CD4-positive, alpha-beta memory T cell (primary cell): ENCODE measurements at places on chromosomes 3 and 15. TPM values are rescaled to one million over a fixed set of nuclear protein-coding genes. Genes with fewer than 3 reads are reported as not detected.

- H3K4me3 ChIP-seq = no peak overlapping the region
- no peaks in the 10 kb centered on the region for H3K27me3 ChIP-seq
- DNase-seq = no peak
Measured at GRCh38 chr15:70036585-70037291, 61.0 kb downstream of the TLE3 start.

The PLA2G4B gene
- 1.5 TPM for polyA plus RNA-seq

GRCh38 chr15:60972866-60973265 is 256.2 kb downstream of the RORA start:
- H3K27ac ChIP-seq = no peak overlapping the region
- H3K27me3 ChIP-seq = no peaks in the 10 kb centered on the region
- no peaks in the 10 kb centered on the region for H3K4me1 ChIP-seq
- no peaks in the 10 kb centered on the region for H3K36me3 ChIP-seq
- no peak for DNase-seq
- no peak overlapping the region for H3K4me3 ChIP-seq

- no peak overlapping the region for H3K27ac ChIP-seq
- peaks cover 3% of the 10 kb centered on the region for H3K4me1 ChIP-seq
- no peaks in the 10 kb centered on the region for H3K27me3 ChIP-seq
- H3K36me3 ChIP-seq = no peaks in the 10 kb centered on the region
Measured at GRCh38 chr15:34653992-34654391, 70.5 kb upstream of the GOLGA8B start.

The KIF23 gene
- not detected for polyA plus RNA-seq

DNA sequence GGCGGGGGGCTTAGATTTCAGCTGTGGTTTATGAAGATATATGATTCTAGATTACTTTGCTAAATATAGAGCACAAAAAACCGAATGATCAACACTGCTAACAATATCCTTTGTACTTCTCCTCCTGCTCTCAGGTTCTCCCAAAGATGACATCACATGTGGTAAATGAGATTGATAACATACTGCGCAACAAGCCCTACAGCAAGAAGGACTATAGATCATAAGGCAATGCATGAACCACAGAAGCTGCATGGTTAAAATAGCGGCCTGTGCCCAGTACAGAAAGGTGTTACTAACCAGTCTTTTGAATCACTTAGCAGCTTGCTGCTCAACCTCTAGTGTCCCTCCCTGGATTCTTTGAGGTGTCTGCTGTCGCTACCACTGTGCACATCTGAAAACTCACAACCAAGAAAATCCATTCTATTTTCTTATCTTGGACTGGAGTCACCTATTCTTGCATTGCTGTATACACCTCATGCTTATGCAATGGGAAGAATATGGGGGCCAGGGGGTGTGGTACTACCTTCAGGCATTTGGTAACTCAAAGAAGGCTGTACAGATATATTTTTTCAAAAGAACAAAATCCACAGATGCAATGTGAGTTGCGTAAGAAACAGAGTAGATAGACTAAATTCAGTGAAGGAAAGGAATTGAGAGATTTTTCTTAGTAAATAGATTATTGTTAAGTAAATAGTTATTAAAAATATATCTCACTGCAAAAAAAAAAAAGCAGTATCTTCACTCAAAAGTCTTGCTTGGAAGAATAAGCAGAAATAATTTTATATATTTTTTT is 18.2 kb downstream of the SSR3 start:
- peaks cover 8% of the 10 kb centered on the region for H3K36me3 ChIP-seq
- no peaks in the 10 kb centered on the region for H3K4me1 ChIP-seq
- H3K4me3 ChIP-seq = no peak overlapping the region
- H3K27ac ChIP-seq = no peak overlapping the region
- DNase-seq = no peak

DNA sequence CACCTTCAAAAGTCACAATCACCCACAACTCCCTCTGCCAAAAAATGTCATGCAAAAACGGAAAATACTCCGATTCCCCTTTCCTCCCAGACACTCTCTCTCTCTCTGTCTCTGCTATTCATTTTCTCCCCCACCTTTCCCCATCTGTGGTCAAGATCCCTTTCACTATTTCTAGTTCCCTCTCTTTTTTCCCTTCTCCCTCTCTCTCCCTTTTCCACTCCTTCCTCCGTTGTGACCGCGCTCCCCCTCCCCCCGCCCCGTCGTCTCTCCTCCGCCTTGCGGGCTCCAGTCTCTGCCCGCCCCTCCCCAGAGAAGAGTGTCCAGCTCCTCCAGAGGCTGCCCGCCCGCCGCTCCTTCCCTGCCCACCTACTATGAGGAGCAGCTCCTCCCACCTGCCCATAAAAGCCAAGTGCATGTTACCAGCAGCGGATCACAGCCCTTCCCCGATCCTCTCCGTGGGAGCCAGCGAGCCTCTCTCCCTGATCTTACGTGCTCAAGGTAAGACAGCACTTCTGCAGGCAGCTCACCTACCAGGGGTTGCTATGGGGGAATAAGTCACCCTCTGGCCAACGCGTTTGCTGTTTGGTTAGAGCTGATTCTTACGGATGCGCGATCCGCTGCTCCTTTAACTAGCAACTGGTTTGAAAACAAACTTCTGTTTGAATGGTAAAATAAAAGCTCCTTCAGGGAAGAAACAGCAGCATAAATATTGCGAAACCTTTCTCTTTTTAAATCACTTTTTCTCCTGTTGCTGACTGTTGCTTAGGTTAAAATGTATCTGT is at the start of gene COL8A1:
TSS of gene COL8A1 (plus strand) at position 428 of the 782 bp plus-strand sequence. CDS start 152,089 bp downstream, outside the sequence.
- no peak within 1 kb of the TSS for H3K27ac ChIP-seq
- DNase-seq = no peak
- H3K27me3 ChIP-seq = peaks cover 4% of the 10 kb centered on the region
- no peaks in the 10 kb centered on the region for H3K4me1 ChIP-seq
- no peak within 1 kb of the TSS for H3K4me3 ChIP-seq

The CHST13 gene
- polyA plus RNA-seq = not detected

DNA sequence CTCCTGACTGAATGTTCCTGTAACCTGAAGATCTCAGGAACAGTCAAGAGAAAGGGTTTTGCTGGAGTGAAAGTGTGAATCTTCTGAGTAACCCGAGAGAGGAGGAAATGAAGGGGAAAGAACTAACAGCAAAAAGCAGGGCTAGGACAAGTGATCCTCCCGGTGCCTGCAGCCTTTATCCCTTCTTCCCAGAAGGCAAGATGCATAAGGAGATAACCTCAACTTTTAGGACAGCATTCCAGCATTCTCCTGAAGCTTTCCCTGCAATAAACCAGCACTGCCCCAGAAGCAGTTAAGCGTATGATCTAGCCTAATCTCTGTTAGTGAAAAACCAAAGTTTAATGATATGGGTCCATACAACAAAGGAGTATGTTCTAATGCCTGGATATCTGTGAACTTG is 298.8 kb downstream of the MEX3B start:
- H3K4me3 ChIP-seq = no peak overlapping the region
- no peaks in the 10 kb centered on the region for H3K36me3 ChIP-seq
- H3K27ac ChIP-seq = no peak overlapping the region
- no peak for DNase-seq

- no peaks in the 10 kb centered on the region for H3K36me3 ChIP-seq
- DNase-seq = no peak
- H3K4me1 ChIP-seq = peaks cover 4% of the 10 kb centered on the region
- H3K4me3 ChIP-seq = no peak overlapping the region
- H3K27ac ChIP-seq = no peak overlapping the region
Measured at GRCh38 chr3:13459605-13460340, 20.3 kb upstream of the HDAC11 start.

- no peak overlapping the region for H3K27ac ChIP-seq
- no peak overlapping the region for H3K4me3 ChIP-seq
- no peak for DNase-seq
- H3K4me1 ChIP-seq = no peaks in the 10 kb centered on the region
- no peaks in the 10 kb centered on the region for H3K27me3 ChIP-seq
Measured at GRCh38 chr3:194382196-194382891, 12.8 kb upstream of the LRRC15 start.

The LHFPL4 gene
- 0.33 TPM for polyA plus RNA-seq

- H3K27me3 ChIP-seq = no peaks in the 10 kb centered on the region
- H3K27ac ChIP-seq = no peak overlapping the region
Measured at GRCh38 chr3:3578718-3579117, 220.5 kb upstream of the LRRN1 start.

The MYL3 gene
- polyA plus RNA-seq = not detected

DNA sequence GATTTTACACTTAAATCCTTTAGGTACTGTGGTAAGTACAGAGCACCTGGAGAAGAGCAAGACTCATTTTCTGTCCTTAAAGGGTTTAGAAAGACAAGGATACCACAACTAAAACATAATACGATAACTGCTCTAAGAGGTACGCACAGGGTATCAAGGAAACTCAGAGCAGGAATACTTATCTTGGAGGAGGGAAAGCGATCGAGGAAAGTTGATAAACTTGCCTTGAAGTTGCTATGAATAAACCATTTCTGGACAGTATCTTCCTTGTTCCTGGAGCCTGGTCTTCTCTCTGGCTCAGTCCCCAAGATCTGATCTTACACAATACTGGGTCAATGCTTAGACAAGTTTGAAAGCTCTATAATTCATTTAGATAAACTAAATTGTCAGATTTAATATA is 17.6 kb upstream of the GATM start:
- no peak overlapping the region for H3K27ac ChIP-seq
- DNase-seq = no peak
- no peaks in the 10 kb centered on the region for H3K36me3 ChIP-seq
- peaks cover 4% of the 10 kb centered on the region for H3K27me3 ChIP-seq

GRCh38 chr15:57134071-57134605 is 215.7 kb downstream of the TCF12 start:
- peaks cover 21% of the 10 kb centered on the region for H3K4me1 ChIP-seq
- H3K27ac ChIP-seq = no peak overlapping the region
- no peaks in the 10 kb centered on the region for H3K36me3 ChIP-seq

DNA sequence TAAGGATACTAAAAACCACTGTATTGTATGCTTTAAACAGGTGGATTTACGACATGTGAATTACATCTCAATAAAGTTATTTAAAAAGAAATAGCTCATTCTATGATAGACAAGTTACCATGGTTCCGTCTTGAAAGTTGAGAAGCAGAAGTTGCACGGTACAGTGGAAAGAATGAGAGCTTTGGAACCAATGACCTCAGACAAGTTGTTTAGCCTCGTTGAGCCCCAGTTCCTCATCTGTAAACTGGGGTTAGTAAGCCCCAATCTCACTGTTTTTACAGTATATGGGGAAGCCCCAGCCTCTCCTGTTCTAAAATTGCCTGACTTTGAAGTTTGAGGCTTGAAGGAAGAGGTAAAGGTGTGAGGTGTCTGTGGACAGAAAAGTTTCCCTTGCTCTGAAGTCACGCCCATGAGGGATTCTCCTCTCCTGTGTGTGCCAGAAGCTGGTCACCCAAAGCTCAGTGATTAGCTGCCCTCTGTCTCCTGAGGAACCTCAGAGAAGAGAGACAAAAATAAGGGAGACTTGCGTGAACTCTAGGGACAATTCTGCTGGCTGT is 10.0 kb downstream of the CRYGS start:
- peaks cover 38% of the 10 kb centered on the region for H3K4me1 ChIP-seq
- H3K4me3 ChIP-seq = no peak overlapping the region
- DNase-seq = peak; percentile 72
- no peak overlapping the region for H3K27ac ChIP-seq
- H3K27me3 ChIP-seq = no peaks in the 10 kb centered on the region

The GNAT1 gene
- not detected for polyA plus RNA-seq

DNA sequence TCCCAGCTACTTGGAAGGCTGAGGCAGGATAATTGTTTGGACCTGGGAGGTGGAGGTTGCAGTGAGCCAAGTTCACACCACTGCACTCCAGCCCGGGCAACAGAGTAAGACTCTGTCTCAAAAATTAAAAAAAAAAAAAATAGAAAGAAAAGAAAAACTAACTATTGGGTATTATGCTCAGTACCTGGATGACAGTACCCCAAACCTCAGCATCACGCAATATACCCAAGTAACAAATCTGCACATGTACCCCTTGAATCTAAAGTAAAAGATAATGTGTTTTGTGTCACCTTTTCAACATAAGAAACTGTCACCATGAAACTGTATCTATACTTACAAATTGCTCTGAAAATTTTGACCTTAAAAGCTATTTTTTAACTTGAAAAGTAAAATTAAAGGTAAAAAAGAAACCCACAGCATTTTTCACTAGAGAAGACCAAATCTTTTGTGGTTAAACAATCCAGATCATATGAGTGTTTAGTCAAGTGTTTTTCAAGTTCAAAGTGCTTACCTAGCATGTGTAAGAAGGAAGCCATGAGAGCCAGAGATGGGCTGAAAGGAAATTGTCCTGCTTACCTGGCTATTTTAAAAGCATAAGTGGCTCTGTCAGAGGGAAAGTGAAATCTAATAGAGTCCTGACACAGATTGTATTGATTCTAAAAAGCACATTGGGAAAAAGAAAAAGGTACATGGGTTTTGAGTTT is 50.5 kb downstream of the MYO1E start:
- no peaks in the 10 kb centered on the region for H3K27me3 ChIP-seq
- H3K4me3 ChIP-seq = no peak overlapping the region
- H3K36me3 ChIP-seq = no peaks in the 10 kb centered on the region
- H3K4me1 ChIP-seq = no peaks in the 10 kb centered on the region
- no peak overlapping the region for H3K27ac ChIP-seq

GRCh38 chr3:74119221-74119620 is 494.5 kb upstream of the PDZRN3 start:
- no peak for DNase-seq
- no peak overlapping the region for H3K4me3 ChIP-seq
- H3K4me1 ChIP-seq = no peaks in the 10 kb centered on the region
- no peaks in the 10 kb centered on the region for H3K27me3 ChIP-seq

GRCh38 chr3:6878731-6879130 is 17.8 kb downstream of the GRM7 start:
- no peak overlapping the region for H3K27ac ChIP-seq
- no peaks in the 10 kb centered on the region for H3K36me3 ChIP-seq
- H3K27me3 ChIP-seq = no peaks in the 10 kb centered on the region

- no peak for DNase-seq
- no peaks in the 10 kb centered on the region for H3K36me3 ChIP-seq
- no peak overlapping the region for H3K27ac ChIP-seq
- H3K4me3 ChIP-seq = no peak overlapping the region
Measured at GRCh38 chr3:125257536-125257935, 45.0 kb upstream of the SLC12A8 start.

DNA sequence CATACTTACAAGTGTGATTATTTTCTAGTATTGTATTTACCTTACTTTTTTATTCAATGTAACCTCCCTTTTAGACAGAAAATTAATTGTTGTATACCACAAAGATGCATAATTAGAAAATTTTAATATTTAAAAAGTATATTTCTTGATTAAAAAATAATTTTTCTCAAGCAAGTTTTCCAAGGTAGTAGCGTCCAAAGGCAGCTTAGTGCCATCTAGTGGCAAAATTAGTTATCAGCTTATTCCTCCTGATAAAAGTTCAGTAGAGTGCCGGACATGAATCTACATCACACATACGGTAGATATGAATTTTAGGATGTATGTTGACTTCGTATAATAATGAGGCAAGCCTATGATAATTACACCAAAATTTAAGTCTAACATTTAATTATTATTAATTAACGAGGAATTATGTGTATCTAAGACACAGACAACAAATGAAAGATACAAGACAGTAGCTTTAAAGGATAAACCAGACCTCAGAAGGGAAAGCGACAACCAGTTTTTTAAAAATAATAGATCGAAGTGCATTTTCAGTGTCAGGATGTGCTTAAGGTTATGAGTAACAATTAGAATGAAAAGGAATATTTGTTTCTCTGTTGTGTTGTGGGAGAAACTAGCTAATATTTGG is 405.9 kb downstream of the ROBO1 start:
- DNase-seq = no peak
- no peaks in the 10 kb centered on the region for H3K36me3 ChIP-seq
- H3K27me3 ChIP-seq = no peaks in the 10 kb centered on the region
